ENCODE measurements at places on chromosomes 4 and X.
A peak's percentile ranks its signal among the peaks of the same experiment; 100 is the strongest.

- DNase-seq = no peak
Observed at GRCh38 chr4:123401271-123402120, 4.9 kb downstream of the SPRY1 start.

GRCh38 chrX:27860337-27860736 is 52.5 kb downstream of the MAGEB10 start:
- no peak for DNase-seq

GRCh38 chr4:152935631-152936445 is at the start of gene FHDC1:
Gene FHDC1 (plus strand): TSS chr4:152936323. CDS start chr4:152943058, 6,735 bp downstream.
- peak; percentile 8 for DNase-seq

DNA sequence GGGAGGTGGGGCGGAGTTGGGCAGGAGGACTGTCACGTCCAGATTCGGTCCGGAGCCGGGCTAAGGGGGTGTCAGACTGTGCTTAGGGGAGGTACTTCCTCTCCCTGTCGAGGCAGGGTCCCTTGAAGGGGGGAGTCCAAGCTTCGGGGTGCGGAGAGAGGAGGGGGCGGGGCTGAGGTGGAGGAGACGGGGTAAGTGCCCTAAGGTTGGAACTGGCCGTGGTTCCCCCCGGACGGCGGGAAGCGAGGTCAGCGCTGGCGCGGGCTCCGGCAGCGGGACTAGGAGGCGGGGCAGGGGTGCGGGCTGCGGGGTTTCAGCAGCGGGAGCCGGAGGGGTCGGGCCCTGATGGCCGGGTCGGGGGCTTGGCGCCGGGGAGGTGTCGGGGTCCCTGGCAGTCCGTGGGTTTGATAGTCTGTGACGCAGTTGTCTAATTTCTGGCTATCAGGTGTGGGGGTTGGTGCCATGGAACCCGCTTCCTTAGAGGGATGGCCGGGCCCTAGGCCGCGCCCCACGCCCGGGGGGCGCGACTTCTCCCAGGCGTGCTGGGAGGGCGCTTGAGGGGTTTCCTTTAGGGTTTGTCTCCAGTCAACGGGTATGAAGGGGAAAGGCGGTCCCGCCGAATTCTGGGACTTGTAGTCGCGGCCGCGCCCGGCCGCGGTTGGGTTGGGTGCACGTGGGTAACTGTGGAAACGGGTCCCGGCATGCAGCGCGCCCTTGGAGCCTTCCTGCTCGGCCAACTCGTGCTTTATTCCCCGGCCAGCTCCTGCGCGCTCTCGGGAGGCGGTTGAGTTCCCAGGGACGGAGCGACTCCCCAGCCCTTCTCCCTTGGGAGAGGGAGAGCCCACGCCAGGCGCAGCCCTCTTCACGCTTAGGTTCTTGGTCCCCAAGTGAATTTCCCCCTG is 1.5 kb downstream of the DCUN1D4 start:
- peak; percentile 93 for DNase-seq

- no peak for DNase-seq
Observed at GRCh38 chr4:42152507-42153504, at the start of gene BEND4. Gene BEND4 (minus strand): TSS chr4:42152655. CDS start chr4:42152143, 512 bp downstream.

GRCh38 chrX:12929701-12930100 is 23.3 kb downstream of the TLR8 start:
- no peak for DNase-seq

GRCh38 chr4:142683503-142683902 is 162.6 kb downstream of the INPP4B start:
- DNase-seq = no peak

DNA sequence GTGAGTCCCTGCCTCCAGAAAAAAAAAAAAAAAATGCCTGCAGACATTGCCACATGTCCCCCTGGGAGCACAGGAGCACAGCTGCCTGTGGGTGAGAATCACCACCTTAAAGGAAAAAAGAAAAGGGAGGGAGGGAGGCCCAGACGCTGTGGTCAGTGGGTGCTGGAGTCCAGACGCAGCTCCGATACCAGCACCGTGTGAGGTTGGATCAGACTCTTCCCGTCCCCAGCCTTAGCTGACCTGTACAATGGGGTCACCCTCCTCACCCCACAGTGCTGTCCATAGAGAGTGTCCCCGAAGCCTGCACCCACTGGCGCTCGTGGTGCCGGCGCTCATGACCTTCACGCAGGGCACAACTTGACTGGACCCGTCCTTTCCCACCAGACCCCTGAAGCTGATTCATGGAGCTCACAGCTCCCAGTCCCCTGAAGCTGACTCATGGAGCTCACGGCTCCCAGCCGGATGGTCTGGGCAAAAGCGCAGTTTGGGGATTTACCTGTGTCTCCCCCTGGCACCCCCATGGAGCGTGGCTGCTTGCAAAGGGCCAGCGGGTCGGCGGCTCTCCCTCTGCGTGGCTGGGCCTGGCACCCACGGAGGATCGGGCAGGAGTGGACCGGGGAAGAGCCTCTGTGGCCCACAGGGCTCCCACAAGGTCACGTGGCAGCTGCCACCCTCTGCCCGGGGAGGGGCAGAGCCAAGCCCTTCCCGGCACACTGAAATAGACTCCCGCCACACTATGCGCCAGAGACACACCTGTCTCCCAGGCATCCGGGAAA is 31.4 kb downstream of the ABLIM2 start:
- DNase-seq = no peak

GRCh38 chr4:40736910-40737309 is 12.8 kb upstream of the NSUN7 start:
- DNase-seq = peak; percentile 35

GRCh38 chr4:158825433-158826036 is 56.7 kb downstream of the FNIP2 start:
- DNase-seq = no peak

GRCh38 chrX:56791456-56791855 is 62.4 kb downstream of the NBDY start:
- no peak for DNase-seq

DNA sequence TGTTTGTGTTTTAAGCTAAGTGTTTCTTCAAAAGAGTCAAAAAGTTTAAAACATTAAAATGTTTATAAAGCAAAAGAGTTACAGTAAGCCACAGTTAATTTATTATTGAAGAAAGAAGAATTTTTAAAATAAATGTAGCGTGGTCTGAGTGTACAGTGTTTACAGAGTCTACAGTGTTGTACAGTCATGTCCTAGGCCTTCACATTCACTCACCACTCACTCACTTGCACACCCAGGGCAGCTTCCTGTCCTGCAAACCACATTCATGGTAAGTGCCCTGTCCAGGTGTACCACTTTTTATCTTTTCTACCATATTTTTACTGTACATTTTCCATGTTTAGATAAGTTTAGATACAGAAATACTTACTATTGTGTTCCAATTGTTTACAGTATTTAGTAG is 239.7 kb upstream of the AGA start:
- no peak for DNase-seq

GRCh38 chr4:148782284-148782683 is 340.1 kb upstream of the NR3C2 start:
- no peak for DNase-seq

DNA sequence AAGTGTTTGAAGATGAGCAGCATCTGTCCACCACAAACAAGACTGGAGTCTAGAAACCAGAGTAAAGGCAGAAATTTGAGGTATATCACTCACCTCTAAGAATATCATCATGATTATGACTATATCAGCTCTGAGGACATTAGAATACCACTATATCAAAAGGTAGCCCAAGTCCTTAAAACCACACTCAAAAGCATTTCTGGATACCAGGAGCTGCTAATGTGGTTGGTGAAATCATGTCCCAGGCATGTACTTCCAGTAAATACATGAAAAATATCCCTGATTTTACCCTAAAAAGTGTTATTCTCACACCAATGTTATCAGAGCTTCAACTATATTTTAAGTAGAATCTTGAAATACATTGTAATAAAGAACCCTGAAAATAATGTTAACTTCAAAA is 136.3 kb upstream of the SMAD1 start:
- DNase-seq = no peak

- DNase-seq = no peak
Observed at GRCh38 chrX:24988314-24988713, 27.5 kb downstream of the ARX start.

- DNase-seq = no peak
Observed at GRCh38 chrX:12685541-12685940, 105.7 kb upstream of the PRPS2 start.

DNA sequence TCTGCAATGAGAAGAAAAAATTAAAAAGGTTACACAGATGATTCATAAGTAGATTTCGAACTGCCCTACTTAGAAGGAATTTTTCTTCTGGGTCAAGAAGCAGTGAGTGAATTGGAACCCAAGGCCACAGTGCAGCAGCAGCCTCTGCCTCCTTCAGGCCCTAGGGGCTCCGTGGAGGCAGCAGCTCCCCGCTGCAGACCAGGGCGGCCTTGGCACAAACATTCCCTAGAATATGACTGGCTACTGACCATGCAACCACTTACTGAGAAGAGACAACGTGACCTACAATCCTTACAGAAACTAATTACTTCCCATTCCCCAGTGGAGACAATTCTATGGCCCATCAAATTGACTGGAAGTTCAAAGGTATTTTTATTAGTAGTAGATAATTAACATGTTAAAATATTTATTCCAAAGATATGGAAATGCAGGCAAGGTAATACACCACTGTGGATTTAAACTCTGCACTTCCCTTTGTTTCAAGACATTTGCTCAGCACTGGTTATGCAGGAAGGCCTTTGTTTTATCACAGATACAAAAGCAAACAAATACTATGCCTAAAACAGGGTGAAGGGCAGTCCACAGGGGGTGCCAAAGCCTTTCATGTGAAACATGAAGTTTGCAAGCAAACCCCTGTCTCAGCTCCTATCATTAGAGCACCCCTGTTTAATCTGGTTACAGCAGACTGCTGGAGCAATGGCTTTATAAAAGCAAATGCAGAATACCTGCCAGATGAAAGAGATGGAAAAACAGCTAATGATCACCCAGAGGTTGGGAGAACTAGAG is 59.2 kb downstream of the PCDH19 start:
- no peak for DNase-seq

- no peak for DNase-seq
Observed at GRCh38 chr4:16582526-16582925, 315.9 kb downstream of the LDB2 start.

DNA sequence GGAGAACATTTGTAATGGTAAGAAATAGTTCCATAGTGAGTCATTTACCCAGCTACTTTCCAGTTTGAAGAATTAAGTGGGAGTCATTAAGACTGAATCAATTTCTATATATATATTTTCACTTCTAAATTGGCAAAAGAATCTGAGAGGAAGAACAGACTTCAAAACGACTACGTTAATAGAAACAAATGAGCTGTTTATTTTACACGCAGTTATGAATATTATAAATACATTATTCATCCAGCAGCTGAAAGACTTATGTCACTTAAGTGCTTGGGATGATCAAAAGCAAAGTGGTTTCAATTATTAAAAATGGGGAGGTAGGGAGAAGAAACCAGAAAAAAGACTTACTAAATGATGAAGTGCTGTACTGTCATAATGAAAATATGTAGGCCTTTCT is 260.5 kb upstream of the DDX53 start:
- DNase-seq = no peak

DNA sequence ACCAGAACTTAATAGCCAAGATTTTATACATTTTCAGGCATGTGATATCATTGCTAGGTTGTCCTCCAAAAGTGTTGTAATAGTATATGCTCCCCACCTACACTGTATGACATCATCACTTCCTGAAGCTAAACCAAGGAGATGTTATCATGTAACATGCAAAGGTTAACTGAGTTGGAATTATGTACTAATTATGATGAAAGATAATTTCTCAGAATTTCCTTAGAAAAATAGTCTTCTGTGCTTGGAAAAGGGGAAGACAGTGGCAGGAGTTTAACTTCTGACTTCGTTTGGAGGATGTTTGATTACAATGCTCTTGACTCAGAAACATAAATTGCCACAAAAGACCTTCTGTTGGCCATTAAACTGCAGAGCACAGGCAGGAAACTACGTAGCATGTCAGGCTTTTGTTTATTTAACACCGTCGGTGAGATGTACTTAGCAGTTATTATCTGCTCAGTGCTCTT is 83.6 kb upstream of the GUCY1A1 start:
- DNase-seq = peak; percentile 10

DNA sequence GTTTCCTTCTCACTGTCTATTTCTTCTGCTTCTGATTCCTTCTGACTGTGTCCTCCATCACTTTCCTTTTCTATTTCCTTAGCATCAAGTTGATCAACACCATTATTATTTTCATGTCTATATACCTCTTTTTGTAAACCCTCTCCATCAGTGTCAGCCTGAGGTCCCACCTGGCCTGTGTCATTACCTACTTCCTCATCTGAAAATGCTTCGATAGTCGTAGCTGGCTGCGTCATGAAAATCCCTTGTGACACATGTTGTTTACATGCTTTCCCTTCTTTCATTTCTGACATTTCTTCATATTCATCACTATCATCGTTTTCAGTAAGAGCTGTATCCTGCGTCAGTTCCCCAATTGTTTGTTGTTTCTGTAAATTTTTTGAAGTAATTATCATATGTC is 39.6 kb downstream of the RPGR start:
- DNase-seq = no peak

GRCh38 chr4:109998867-109999584 is 86.3 kb downstream of the EGF start:
- peak; percentile 66 for DNase-seq
